Liver (tissue), 10 donors: ENCODE measurements at places on chromosomes 4 and X. TPM values are rescaled to one million over a fixed set of nuclear protein-coding genes. Genes with fewer than 3 reads are reported as not detected.

The LRCH2 gene
- 0.42 TPM for total RNA-seq

- DNase-seq = no peak
These were observed 101.9 kb upstream of the BCOR start for GRCh38 chrX:40199704-40200103.

The LRIT3 gene
- 0.08 TPM for total RNA-seq

GRCh38 chr4:80790152-80790551 lies 240.4 kb upstream of the BMP3 start:
- DNase-seq = no peak

DNA sequence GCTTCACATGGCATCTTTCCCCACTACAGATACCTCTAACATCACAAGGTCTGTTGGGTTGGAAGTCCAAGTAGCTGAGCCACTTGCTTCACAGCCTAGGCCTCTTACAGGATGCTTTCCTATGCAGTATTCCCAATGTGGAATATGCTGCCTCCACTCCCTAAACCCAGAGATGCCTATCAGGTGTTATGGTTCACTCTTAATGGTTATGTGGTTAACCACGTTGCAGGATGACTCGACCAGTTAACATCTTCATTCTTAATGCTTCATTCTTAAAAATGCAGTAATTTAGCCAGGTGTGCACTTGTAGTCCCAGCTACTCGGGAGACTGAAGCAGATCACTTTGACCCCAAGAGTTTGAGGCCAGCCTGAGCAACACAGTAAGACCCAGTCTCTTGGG lies 24.2 kb downstream of the HAUS3 start:
- DNase-seq = no peak

GRCh38 chrX:7286168-7286837 lies 138.3 kb upstream of the PUDP start:
- DNase-seq = no peak

DNA sequence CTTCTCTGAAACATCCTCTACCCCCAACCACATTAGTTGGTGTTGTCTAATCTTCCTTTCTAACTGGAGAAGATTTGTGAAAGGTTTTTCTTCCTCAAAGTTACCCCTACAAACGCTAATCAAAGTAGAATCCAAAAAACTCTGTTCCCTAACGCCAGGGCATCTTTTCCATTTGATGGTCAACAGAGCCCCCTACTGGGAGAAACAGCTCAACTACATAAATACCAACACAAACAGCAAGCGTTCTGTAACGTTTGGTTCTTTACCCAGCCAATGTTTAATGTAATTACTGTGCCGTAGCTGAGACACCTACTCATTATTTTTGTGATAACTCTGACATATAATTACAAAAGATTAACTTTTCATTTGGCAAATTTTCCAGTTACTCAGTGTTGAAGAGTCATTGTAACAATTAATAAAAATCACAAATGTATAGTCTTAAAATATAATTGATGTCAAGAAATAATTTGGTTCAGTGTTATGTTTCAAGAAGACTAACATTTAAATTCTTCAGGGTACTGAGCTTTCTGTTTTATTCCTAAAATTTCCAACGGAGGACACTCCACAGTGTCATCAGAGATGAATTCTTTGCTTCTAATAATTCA lies 94.9 kb upstream of the TBC1D9 start:
- DNase-seq = peak; percentile 42

- DNase-seq = no peak
These were observed 215.8 kb upstream of the PPP3CA start for GRCh38 chr4:101563126-101563525.

- DNase-seq = no peak
These were observed 10.0 kb downstream of the CSTF2 start for GRCh38 chrX:100830143-100830542.

DNA sequence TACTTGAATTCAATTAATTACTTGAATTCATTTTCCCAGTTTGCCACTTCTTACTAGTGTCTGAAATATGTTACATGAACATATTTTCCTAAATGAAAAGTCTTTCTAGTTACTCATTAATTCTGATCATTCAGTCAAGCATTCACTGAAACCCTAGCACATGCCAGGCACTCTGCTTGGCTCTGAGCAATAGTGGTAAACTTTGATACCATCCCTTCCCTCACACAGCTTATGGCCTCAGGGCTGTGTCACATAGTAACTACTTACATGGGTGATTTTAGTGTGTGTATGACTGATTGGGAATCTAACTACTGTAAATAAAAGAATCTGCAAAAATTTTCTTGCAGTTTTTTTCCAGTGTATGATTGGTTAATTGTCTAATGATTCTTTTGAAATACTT lies 32.7 kb downstream of the METAP1 start:
- DNase-seq = no peak
